Stimulated activated CD8-positive, alpha-beta memory T cell treated with anti-CD3 and anti-CD28 coated beads, Interleukin-7, amount 100 ng/mL, for 1 hour (primary cell): ENCODE measurements at places on chromosomes 3 and 15.

DNA sequence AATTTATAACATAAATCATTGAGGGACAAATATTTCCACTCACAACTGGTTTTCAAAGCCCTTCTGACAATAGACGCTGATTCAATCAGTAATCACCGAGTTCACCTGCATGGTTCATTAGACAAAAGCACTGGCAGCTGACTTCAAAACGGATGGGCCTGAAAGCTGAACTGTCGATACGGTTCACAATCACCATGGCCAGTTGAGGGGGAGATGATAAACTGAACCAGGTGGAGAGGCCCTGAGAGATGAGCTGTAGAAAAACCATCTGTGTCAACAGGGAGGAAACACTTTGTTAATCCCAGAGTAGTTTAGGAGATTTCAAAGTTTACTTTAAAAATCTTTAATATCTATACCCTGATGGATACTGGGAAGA lies 75.0 kb downstream of the PEX5L start:
- DNase-seq = no peak

GRCh38 chr3:58411036-58411435 lies 22.6 kb downstream of the PDHB start:
- DNase-seq = no peak

DNA sequence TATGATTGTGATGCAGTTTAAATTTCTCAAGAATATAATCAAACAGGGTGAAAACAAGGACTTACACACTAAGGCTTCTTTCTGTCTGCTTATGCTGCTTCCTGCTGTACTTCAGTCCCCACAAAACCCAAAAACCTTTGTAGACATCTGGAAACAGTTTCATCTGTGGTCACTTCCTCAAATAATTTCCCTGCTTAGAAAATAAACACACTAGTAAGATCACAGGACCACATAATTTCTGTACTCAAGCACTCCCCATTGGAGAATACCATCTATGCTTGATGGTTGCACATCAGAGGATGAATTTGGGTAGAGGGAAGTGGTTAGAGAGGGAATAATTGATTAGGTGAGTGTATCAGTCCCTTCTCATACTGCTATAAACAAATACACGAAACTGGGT lies 266.2 kb downstream of the LSAMP start:
- no peak for DNase-seq

DNA sequence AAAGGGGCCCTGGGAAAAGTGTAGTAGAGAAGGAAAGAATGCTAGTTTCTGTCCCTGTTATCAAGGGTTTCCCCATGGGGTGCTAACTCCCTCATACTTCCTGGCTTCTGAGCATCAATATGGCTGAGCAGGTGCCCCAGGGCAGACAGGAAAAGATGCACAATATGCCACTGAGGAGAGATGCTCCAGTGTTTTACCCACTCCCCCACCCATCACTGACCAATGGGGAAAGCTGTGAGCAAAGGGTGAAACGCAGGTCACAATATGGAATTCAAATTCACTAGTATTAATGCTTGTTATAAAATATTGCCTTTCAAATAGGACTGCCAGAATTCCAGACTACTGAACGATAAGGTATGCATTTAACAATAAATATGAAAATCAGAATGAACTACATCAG lies 187.5 kb upstream of the CTNNB1 start:
- no peak for DNase-seq

DNA sequence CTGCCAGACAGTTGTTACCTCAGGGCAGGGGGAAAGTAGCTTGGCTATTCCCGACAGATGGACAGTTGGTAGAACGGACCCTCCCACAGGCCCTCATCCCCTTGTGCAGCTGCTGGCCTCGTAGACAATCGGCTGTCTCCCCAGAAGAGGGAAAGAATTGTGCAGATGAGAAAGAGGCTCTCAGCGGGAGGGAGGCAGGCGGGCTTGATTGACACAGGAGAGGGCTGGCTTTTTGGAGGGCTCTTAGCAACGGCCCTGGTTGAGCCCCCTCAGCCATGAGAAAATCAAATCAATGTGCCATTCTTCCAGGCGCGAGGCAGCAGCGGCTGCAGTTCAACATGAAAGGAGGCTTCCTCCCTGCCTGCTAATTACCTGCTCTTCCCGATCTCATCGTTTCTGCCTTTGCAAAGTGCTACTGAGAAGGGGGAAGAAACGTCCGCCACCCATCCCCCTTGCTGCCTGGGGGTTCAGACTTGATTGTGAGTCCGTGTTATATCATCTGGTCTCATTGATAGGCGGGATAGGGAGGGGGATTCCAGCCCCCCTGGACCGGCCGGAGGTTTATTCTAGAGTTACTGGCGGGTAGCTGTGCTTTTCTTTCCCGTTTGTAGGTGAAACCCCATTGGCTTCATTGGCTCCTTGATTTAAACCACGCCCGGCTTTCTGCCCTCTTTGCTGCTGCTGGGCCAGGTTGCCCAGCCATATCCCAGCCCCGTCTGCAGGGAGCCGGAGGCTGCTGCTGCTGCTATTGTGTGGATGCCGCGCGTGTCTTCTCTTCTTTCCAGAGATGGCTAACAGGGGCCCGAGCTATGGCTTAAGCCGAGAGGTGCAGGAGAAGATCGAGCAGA lies at the start of gene TAGLN3:
Gene TAGLN3, plus strand, starts transcription at position 287 of the 848 bp plus-strand sequence. Its CDS starts 501 bp downstream, at position 788.
- DNase-seq = no peak

DNA sequence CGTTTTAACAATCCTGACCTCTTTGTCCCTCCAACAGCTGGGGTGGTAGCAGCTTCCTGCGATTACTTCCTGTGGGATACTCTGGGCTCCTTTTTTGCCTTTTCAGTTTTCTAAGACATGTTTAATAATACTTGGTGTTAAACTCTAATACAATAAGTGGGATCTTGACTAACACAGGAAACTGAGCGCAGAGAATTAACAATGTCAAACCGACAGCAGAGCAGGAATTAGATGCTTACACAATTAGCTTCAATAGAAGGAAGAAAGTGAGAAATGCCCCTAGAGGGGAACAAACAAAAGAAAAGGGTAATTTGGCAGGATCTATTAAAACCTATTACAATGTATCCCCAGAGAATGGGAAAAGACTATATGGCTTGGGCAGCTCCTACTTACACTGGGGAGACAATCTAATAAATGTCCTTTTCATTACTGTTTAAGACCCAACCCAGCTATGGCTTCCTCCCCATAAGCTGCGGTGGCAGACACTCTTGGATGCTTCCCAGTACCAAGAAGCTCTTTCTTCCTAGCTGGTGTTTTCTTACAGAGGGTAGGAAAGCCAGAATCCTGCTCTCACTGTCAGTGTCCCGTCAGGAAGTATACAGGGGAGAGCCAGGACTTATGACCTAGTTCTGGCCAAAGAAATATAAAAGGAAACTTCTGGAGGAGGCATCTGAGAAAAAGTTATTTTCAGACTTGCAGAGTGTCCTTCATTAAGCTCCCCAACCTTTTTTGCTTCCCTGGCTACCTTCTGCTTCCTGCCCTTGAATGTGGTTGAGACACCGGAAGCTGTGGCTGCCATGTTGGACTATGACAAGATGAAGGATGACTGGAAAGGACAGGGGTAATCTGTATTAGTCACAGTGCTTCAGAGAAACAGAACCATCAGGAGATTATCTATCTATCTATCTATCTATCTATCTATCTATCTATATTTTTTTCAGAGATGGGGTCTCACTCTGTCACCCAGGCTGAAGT lies 194.1 kb upstream of the KBTBD8 start:
- DNase-seq = no peak
